WTC11 (cell line): ENCODE measurements at places on chromosomes 12 and 14. TPM values are rescaled to one million over a fixed set of nuclear protein-coding genes. Genes with fewer than 3 reads are reported as not detected.

Gene SLC7A7
- 3.0 to 4.3 TPM (median 4.2 TPM) in 3 replicates for total RNA-seq

Gene ACSM4
- total RNA-seq = not detected in 3 replicates

Gene BRMS1L
- total RNA-seq = 10.7 to 12.9 TPM (median 12.1 TPM) in 3 replicates

Gene SLC17A8
- 0.05 to 0.26 TPM in 2 of 3 replicates, not detected in the other for total RNA-seq

Gene RACGAP1
- total RNA-seq = 76.6 to 87.7 TPM (median 77.3 TPM) in 3 replicates

Gene LMNTD1
- not detected in 3 replicates for total RNA-seq

Gene TCL1A
- 1.1 to 2.9 TPM (median 2.8 TPM) in 3 replicates for total RNA-seq

Gene FAIM2
- total RNA-seq = 0.18 to 0.30 TPM (median 0.22 TPM) in 3 replicates
